Activated naive CD4-positive, alpha-beta T cell treated with anti-CD3 and anti-CD28 coated beads, Interleukin-2, amount 50 U/mL, for 16 hours (primary cell): ENCODE measurements at places on chromosomes 1 and 21.

GRCh38 chr1:160251011-160251410, 11.3 kb downstream of the DCAF8 start:
- DNase-seq, result no peak

DNA sequence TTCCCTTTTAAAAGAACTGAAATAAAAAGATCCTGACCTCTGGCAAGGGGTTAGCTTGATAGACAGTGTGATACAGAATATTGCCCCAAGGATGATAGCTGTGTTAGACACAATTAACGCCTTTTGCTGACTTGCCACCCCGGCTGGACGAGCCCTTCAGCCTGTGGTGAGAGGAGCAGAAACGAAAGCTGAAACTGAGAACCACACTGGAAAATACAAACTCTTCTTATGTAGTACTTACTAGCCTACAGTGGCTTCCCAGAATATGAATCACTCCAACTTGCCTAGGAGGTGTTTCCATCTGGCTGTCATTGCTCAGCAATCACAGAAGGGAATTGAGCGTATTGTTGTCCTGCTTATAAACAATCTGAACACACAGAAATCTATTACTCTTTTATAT, 22.9 kb downstream of the SAMSN1 start:
- peak; percentile 29 for DNase-seq

DNA sequence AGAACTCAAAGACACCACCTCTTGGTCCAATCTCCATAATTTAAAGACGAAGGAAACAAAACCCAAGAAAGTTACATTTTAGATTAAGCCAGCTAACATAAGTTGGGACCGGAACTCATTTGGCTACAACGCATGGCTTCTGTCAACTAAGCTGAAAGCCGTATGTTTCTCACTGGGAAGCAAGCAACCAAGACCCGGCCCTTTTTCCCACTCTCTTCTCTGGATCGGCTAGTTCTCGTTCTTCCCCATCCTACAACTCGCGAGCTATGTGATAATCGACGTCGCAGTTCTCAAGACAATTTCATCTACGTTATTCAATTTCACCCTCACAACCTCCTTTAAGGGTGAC, 601 bp downstream of the CCT8 start:
- DNase-seq, result no peak

DNA sequence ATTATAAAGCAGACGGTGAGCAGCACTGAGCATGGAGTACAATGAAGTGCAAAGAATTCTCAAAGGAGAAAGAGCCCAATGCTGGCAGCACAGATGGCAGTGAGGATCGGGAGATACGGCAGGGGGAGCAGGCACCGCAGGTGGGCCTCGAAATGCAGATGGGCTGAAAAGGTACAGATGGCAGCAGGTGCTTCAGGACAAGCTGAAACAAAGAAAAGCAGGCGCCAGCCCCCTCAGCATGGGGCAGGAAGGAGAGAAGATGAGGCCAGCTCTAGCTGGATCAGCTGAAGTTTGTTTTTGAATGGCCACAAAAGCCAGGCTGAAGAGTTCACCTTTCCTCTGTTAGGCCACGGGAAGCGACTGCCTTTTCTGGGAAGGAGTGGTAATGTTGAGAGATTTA, 7.7 kb downstream of the CFAP298 start:
- no peak for DNase-seq

DNA sequence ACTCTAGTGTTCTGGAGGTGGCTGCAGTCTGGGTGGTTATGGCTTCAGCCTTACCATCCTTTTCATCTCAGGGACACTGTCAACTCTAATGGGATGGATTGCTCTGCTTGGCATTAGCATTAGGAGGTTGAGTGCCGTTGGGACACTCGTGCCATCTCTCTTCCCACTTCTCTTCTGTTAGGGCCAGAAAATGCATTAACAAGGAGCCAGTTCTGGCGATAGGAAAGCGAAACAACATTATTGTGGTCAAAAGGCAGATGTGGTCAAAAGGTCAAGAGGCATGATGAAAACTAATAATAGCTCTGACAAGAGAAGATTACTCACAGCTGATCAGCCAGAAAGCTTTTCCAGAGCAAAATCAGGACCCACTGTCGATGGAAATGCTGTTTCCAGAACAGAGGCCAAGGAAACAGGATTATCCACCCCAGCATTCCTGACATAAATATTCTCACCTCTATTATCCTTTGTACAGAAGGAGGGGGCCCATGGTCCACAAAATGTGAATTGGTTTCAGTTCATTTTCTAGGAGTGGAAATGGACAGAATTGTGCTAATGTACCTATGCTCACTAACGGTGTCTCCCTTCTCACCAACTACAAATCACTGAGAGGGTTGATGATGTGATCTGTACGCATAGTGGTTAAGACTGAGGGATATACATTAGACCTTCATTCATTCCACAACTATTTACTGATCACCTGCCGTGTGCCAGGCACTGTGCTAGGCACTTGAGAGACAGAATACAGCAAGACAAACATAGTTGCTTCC, 72.0 kb downstream of the ST6GALNAC5 start:
- no peak for DNase-seq

GRCh38 chr21:44820851-44821250, 3.0 kb upstream of the SUMO3 start:
- no peak for DNase-seq

DNA sequence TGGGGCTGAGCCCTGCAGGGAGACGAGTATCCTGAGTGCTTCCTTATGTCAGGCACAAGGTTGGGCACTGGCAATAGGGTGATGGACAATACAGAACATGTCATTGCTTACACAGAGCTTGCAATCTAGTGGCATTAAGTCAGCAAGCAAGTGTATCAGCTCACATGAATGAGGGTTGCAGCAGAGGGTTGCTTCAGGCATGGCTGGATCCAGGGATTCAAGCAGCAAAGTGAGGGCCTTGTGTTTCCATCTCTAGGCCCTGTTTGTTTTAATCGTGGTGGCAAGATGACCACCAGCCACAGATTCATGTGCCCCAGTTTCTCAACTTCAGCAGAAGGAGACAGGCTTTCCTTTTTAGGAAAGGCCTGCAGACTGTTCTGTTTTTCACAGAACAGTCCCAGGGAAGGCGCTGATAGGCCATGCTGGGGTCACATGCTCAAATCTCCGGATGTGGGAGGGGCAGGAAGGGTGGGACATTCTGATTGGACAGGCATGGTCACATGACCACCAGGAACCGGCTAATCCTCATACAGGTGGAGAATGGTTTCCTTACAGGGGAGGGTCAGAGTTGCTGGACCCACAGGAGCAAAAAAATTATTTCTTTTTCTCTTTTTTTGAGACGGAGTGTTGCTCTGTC, 14.4 kb downstream of the PLOD1 start:
- DNase-seq, result no peak

DNA sequence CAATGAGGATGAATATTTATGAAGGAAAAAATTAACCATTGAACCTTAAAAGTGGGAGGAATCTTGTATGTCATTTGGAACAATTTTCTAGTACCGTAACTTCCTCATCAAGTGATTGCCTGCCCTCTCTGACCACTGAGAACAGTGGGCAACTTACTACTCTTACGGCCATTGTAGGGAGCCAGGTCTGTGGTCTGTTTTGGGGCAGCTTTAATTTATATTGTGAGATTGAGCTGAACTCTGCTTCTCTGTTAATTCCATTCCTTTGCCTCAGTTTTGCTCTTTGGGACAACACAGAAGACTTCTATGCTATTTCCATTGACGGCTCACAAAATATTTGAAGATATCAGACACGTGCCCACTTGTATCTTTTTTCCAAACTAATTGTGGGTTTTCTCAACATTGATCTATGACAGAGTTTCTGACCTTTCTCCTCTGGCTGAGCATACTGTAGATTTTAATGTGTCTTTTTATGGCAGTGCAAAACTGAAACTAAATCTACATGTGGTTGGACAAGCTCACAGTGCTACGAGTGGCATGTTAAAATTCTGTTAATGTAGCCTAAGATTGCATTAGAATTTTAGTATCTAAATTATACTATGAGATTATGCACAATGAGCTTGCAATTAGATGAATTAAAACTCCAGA, 27.8 kb upstream of the ZNF281 start:
- DNase-seq, result no peak

DNA sequence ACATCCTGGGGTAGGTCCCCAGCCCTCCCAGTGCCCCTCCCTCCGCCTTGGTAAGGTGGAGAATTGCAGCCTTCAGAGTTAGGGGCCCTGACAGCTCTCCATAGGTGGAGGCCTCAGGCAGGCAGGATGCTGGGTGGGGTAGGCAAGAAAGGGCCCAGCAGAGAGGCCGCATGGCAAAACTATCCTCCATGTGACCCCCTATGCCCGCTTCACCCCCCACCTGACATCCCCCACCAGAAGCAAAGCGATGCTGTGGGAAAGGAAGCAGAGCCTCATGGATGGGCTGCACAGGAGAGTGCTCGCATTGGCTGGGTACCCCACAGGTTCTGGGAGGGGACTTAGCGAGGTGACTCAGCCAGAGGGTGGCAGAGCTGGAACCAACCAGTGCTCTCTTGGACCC, 1.6 kb downstream of the S100A9 start:
- no peak for DNase-seq

- no peak for DNase-seq
These were observed 24.8 kb downstream of the S100A10 start for GRCh38 chr1:151968791-151969399.

- no peak for DNase-seq
These were observed 17.1 kb downstream of the SOAT1 start for GRCh38 chr1:179310721-179311120.

DNA sequence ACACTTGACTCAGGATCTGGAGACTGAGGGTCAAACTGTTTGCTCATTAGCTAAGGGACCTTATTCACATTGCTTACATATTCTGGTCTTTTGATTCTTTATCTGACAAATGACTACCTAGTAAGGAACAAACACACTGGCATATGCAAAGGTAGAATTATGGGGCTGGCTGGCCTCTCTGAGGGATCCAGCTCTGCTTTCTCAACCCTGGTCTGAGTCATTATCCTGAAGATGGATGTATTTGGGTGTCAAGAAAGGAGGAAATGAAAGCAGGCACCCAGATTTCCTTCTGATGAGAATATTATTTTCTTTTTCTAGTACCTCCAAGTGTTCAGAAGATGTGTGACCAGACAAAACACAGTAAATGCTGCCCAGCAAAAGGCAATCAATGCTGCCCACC, 6.0 kb downstream of the SMCP start:
- no peak for DNase-seq

- no peak for DNase-seq
These were observed 5.7 kb downstream of the VANGL1 start for GRCh38 chr1:115647507-115647906.

DNA sequence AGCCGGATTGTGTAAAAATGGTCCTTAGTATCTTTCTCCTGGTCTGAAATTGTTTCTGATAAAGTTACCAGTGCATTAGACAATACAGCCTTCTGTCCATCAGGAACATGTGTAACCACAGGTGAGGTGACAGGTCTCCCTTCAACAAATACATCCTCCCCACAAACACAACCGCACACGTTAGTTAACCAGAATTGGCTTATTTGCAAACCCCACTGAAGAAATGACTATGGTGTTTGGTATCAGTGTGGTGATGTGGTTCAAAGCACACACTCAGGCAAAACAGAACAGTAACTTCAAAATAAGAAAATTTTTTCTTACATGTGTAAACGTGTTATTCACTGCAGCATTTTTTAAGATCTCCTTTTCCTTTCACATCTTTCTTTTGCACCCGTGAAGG, 517.2 kb upstream of the NR5A2 start:
- no peak for DNase-seq

- no peak for DNase-seq
These were observed 65.5 kb downstream of the PRRX1 start for GRCh38 chr1:170729225-170730002.

DNA sequence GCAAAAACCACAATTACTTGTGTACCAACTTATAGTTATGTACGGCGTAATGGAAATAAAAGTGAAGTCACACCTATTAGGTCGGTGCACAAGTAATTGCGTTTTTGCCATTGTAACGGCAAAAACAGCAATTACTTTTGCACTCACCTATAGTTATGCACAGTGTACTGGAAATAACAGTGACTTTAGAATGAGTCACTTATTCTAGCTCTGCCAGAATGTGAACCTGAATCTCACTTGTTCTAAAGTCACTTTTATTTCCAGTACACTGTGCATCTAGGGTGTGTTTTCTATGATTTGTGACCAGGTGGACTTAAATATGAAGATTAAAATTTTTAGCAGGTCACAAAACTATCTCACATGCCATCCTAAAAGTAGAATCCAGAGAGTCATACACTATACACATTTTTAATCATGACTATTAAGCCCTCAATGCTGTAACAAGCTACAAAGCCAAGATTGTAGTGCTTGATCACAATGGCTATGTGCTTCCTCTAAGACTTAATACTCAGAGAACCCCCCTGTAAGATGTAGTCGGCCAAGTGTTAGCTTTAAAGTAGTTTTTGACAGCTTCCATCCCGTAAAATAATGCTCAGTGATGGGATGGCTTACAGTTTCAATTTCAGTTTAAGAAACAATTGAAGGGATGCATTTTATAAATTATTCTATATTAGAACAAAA, 218.8 kb downstream of the NEGR1 start:
- no peak for DNase-seq

- no peak for DNase-seq
These were observed 31.1 kb downstream of the NHLH2 start for GRCh38 chr1:115809847-115810246.

GRCh38 chr1:83503153-83503552, 495.8 kb downstream of the TTLL7 start:
- DNase-seq, result no peak

DNA sequence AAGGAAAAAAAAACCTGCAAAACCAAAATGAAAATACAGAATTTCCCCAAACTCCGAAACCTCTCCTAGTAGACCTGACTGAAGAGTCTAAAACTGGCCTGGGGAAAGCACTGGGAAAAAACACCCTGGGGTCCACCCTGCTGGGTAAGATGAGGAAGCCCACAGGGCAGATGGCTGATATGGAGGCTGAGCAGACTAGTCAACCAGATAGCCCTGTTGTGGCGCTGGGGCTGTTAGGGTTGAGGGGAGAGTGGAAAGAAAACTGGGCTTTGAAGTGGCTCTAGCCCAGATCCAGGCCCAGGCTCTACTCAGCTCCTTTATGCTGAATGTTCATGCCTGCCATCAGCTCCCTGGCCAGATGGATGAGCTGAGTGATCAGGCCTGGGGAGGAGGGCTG, 6.8 kb upstream of the SLAMF1 start:
- DNase-seq, result no peak

DNA sequence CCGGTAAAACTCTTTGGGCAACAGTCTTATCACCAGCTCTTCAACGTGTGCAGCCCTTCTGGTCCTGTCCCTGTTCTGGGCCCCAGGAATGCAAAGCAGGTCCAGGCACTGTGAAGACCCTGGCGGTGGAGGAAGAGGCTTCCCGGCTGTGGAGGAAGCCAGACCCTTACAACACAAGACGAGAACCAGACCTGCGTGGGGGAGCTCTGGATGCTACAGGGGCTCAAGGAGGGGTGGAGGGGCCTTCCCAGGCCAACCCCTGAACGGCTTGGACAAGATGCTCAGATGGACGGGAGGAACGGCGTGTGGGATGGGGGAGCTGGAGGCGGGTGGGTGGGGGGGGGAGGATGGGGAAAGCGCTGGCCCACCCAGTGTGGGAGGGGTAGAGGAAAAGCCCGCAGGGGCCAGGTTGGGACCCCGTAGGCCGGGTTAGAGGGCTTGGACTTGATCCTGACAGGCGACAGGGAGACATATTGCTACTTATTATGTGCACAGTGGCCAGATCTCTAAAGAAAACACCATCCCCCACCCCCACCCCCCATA, 5.1 kb upstream of the OLIG2 start:
- no peak for DNase-seq

GRCh38 chr21:44871576-44872269, 1.8 kb downstream of the PTTG1IP start:
- DNase-seq, result peak; percentile 45
